ENCODE measurements at places on chromosomes 12 and 14.

- no peak for DNase-seq
Measured at GRCh38 chr12:28570811-28571210, 380.6 kb downstream of the CCDC91 start.

- DNase-seq = no peak
Measured at GRCh38 chr12:82873951-82874350, 187.2 kb downstream of the TMTC2 start.

DNA sequence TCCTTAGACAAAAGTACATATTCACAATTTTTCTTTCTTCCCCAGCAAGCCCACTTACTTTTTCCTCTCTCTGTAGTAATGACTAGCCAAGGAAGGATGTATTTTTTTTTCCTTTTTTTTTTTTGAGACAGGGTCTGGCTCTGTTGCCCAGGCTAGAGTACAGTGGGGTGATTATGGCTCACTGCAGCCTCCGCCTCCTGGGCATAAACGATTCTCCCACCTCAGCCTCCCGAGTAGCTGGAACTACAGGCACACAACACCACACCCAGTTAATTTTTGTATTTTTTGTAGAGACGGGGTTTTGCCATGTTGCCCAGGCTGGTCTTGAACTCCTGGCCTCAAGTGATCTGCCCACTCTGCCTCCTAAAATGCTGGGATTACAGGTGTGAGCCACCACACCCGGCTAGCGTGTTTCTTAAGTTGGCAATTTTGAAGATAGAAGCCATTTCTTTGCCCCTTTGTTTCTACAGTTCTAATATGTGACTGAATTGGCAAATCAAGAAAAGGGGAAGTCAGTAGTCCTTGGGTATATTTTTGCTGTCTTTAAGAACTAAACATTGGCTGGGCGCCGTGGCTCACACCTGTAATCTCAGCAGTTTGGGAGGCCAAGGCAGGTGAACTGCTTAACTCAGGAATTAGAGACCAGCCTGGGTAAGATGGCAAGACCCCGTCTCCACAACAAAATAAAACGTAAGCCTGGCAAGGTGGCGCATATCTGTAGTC, 3.2 kb upstream of the NACA start:
- no peak for DNase-seq

DNA sequence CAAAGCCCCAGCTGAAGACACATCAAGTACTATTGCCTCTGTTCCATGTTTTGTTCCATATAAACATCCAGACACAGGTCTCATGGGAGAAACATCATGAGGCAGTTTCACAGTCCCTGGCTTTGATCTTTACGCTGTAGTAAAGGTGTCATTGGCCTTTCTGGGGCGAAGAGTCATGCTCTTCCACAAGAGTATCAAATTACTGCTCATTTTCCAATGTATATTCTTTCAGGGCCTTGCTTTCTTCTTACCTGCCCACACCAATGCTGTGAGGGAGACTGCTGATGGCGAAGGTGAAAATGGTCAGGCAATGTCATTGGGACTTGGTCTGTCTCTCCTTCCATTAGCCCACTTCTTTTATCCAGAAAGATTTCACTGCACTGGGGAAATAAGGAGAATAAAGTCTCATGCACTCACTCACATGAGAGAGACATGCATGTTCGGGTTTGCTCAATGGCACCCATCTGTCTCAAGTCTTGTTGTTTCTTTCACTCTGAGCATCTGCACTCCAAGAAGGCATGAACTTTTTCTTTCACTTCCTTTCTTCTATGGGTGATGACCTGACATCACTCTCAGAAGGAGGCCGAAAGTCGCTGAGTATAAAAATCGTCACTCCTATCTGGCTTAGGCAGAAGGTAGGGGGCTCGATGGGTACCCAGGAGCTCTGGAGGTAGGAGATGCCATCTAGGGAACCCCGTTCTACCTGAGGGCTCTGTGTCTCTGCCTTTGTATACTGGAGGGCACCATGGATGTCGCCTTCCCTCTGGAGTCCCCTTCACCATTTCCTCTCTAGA, 1.3 kb upstream of the JDP2 start:
- no peak for DNase-seq

DNA sequence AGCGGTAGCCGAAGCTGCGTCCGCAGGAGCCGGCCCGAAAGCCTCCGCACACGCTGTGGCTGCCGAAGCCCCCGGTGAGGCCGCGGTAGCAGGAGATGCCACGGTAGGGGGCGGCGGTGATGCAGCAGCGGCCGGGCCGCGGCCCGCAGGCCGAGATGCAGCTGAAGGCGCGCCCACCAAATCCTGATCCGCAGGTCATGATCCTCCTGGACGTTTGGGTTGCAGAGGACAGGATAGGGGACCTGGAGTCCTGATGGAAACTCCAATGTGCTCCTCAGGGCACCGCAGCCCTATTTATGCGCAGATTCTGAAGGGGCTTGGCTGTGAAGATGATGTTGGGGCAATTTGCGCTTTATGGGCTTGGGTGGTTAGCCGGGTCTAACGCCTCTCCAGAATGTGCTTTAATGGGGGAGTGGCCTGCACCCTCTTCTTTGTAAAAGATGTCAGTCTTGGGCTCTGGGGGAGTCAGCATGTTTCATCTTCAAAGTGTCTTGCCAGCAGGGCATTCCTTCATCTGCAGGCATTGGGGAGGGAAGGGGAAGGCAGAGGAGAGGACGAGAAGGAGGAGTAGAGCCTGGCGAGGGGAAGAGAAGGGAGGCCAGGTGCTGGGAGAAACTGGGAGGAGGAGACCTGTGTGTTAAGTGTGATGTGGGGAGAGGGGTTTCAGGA, at the start of gene KRT81:
KRT81 (minus strand) TSS at position 268 of the 669 bp plus-strand sequence; CDS start at position 199, 69 bp downstream.
- DNase-seq = no peak

GRCh38 chr12:109020796-109021380, at the start of gene SVOP:
SVOP (minus strand) TSS chr12:109021068; CDS start chr12:109020868, 200 bp downstream.
- DNase-seq = no peak

GRCh38 chr12:88036353-88036965, 7.3 kb upstream of the C12orf50 start:
- DNase-seq = no peak

DNA sequence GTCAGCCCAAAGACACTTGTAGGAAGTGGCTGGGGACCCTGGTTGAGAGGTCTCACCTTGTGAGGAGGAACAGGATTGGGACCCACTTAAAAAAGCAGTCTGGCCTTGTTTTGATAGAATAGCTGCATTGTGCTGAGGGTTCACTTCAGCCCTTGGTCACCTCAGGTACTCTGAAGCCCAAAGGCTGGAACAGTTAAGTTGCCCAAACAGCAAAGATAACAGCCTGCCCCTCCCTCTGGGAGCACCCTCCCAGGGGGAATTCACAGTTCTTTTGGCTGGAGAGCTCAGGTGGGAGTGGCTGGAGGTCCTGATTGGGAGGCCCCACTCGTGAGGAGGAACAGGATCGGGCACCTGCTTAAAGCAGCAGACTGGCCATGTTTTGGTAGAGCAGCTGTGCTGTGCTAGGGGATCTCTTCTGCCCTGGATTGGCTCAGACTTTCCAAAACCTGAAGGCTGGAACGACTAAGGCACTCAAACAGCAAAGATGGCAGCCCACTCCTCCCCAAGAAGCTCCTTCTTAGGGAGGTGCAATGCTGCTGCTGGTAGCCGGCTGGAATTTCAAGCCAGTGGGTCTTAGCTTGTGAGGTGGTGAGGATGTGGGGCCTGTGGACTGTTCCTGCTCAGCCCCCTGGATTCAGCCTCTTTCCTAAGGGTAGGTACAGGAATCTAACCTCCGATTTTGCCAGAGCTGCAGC, 143.8 kb upstream of the SLC38A2 start:
- no peak for DNase-seq

DNA sequence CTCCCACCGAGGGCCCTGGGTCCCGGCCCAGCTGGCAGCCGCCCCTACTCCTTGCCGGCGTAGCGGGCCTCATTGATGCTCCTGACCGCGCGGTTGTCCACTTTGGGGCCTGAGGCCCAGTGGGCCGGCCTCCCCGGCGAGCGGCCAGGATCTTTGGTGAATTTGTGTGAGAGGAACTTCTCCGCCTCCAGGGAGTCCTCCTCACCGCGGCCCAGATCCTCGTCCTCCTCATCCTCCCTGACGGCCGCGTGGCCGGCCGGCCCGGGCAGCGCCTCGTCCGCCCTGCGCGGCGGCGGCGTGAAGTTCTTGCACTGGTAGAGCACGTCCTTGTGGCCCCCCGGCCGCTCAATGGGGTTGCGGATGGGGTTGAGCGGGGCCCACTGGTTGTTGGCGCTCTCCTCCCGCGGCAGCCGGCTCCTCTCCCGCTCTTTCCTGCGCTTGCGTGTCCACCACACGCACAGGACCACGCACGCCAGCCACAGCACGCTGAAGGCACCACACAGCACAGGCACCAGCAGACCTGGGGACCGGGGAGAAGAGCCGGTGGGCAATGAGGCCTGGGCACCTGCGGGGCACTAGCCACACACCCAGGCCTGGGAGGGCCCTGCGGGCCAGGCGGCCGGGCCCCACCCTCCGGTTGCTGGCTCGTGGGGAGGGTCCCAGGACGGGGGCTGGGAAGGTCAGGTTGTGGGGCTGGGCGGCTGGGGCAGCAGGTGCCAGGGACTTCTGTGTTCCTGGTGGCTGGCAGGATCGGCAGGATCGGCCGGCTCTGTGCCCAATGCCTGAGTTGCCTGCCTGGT, 25.7 kb downstream of the JAG2 start:
- no peak for DNase-seq

GRCh38 chr12:53788892-53789291, 37.1 kb upstream of the CISTR start:
- no peak for DNase-seq

DNA sequence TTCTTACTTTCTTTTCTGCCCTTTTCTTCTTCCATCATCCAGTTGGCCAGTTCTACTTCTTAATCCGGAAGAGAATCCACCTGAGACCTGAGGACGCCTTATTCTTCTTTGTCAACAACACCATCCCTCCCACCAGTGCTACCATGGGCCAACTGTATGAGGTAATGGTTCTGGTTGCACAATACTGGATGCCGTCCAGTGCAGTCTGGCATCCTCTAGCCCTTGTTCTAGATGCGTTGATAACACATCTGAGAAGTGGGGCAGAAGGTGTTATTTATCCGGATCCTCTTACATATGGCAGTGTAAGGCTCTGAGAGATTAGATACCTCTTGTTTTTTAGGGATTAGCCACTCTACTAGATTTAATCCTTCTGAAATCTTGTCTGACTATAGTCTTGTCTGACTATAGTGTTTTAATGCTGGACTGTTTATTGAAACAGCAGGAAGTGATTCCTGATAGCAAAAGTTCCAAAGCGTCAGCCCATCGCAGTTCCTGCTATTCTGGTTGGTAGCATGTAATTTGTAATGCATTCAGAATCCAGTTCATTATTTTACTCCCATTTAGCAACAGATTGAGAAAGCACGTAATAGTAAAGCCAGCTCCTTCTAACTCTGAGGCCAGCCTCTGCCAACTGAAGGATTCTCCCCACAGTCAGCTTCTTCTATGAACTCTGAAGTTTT, 7.9 kb downstream of the GABARAPL1 start:
- no peak for DNase-seq

GRCh38 chr12:71904629-71905028, 34.0 kb upstream of the TPH2 start:
- DNase-seq = no peak

- DNase-seq = no peak
Measured at GRCh38 chr12:10207136-10207535, 5.5 kb upstream of the GABARAPL1 start.

DNA sequence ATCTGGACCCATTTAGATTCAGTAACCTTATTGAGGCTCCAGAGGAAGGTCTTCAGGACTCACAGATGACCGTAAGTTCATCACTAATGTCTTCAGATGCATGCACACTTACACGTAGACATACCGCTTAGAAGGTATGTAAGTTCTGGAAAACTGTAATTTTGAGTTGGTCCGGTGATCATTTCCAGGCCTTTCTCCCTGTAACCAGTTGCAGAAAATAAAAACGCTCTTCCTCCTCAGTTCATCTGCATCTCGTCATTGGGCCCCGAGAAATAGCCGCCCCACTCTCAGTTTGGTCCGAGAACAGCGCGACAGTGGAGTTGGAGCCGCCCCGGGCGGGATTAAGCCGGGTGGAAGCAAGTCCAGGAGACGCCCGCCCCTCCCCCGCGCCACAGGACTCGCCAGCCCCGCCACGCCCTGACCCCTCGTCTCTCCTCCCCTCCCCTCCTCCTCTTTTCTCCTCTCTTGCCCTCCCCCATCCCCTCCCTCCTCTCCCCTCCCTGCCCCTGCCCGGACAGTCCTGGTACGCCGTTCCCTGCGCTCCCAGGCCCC, 83.7 kb downstream of the TNFAIP2 start:
- no peak for DNase-seq

DNA sequence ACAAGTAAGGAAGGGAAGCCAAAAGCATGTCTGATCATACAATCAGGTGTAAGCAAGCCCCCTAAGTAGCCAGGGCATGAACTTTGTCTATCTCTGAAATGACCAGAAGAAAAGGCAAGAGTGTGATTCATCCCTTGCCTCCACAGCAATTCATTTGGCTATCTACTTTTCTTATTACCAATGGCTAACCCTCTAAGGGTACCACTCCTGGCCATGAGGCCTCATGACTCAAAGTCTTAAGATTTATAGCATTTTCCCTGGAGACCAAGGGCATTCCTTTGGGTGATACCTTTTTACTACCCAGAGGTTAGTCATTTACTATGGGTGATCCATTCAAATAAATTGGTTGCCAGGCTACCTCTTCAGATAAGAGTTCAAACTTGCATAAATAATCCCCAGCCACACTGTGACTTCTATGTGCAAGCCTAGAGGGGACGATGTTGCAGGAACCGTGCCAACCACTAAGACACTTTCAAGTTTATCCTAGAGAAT, 1.5 kb upstream of the LGALS3 start:
- no peak for DNase-seq

All from cortex of kidney (tissue), 1 donor.